ENCODE measurements at places on chromosomes 11 and 22.

GRCh38 chr11:77384571-77384970, 83.1 kb upstream of the GDPD4 start:
- DNase-seq = no peak

DNA sequence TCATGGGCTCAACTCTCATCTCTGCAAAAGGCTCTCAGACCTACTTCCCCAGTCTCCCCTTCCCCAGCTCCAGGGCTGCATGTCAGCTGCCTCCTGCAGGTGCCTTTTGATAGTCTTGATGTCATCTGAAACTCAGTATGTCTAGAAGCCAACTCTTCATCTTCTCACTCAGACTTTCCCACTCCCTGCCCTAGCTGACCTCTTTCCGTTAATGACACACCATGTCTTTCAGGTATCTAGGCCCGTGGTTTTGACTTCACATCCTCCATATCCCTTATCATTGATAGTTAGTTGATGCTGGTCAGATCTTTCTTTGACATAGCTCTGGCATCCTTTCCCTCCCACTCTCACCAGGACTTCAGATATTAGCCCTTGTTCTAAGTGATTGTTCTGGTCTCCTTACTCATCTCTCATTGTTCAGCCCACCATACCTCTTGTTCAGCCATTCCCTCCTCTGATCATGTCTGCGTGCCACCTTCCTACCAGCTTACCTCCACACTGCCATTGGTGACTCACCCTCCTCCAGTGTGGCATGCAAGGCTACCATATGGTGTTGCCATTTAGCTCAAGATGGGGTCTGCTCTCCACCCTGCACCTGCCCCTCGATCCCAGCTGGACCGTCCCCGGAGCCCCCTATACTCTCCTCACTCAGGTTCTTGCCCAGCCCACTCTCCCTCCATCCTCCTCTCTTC, 18.4 kb downstream of the TTC12 start:
- DNase-seq = no peak

DNA sequence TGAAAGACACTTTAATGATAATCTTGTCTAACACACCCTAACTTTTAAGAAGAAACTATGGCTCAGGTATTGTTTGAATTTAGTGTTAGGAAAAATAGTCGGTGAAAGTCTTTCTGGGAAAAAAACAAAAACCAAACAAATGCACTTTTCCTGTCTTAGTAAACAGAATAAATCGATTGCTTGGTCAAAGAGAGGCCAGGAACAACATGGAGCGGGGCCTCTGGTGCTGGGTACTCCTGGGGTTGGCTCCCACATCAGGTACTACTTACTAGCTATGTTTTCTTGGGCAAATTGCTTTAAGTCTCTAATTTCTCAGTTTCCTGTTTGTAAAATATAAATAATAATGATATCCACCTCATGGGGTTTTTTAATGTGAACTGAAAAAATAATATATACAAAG, 46.8 kb downstream of the NAV2 start:
- no peak for DNase-seq

DNA sequence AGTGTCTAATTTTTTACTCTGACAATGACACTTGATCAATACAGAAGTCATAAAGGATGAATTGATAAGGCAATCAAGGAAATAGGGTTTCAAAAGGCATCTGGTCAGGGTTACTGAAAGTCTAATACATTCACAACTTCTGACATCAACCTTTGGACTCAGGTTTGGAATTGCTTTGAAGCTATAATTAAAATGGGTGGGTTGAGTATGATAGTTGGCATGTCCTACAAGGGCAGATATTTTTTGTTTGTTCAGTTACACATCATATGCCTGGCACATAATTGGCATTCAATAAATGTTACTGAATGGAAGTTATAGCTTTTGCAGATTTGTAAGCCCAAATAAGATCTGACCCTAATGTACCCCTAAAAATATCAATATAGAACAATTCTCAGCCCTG, 7.3 kb upstream of the FUT4 start:
- DNase-seq = no peak

DNA sequence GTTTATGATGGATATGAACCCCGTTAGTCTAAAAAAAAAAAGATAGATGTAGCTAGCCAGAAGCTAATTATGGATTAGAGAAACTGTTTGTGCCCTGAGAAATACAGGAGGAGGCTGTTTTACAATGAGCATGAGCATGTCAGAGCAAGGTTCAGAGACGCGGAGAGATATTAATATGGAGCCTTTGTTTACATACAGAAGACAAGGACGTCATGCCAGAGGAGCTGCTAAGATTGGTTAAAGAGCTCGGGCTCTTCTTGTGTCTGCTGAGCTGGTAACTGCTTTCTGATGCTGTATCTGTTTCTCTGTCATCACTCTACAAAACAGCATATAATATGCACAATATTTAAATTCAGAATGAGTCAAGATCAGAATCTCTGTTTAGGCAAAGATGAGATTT, 24.9 kb upstream of the CCDC89 start:
- DNase-seq = no peak

DNA sequence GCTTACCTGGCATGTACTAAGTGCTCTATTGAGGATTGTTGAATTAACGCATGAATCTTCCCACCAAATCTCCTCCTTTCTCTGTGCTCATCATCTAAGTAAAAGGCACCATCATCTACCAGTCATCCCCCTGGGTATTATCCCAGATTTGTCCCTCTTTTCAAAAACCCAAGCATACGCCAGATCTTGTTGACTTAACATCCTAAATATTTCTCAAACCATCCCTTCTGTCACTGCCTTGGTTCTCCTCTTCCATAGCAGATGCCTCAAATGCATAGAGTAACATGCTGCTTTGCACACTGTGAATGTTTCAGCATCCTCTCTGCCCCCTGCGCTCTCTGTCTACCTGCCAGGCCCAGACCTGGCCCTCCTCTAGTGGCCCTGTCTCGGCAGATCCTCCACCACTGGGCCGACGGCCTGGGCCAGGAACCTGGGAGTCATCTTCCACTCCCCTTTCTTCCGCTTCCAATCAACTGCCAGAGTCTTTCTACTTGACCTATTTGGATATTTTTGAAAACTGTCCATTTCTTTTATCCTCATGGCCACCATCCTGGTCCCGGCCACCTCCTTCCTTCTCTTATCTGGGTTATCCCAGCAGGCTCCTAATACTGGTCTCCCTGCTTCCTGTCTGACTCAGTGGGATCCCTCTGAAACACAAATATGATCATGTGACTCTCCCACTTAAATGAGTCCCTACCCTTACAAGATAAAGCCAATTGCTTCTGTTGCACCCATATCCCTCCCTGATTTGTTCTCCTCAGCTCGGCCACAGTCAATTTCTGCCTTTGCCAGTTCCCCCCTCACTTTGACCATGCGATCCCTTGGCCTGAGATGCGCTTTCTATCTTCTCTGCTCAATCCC, 3.4 kb upstream of the TAB1 start:
- no peak for DNase-seq

DNA sequence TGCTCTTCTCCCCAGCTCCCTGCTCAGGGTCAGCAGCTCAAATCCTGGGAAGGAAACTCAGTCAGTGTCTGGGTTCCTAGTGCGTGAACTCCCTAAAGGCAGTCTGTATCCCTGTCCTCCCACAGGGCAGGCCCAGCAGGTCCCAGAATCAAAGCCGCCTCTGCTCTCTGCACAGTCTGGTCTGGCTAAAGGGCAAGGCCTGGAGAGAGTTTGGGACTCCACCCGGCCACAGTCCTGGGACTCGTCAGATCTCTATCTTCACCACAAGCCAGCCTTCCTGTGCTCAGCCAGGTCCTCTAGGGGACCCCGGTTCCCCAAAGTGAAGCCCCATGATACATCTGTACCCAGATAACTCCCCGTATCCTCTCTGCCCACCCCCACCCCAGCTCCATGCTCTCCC, 56.2 kb upstream of the CSNK2A3 start:
- no peak for DNase-seq

GRCh38 chr11:119523539-119524157, 100.7 kb upstream of the THY1 start:
- no peak for DNase-seq

GRCh38 chr11:44260081-44260480, 49.9 kb downstream of the ALX4 start:
- no peak for DNase-seq

GRCh38 chr22:44329179-44329796, 16.5 kb upstream of the SHISAL1 start:
- DNase-seq = peak; percentile 63

GRCh38 chr22:27680636-27681035, 120.9 kb downstream of the MN1 start:
- DNase-seq = no peak
